ENCODE measurements at places on chromosomes 11 and 22.

GRCh38 chr11:107123022-107123421 is 104.7 kb upstream of the GUCY1A2 start:
- DNase-seq, result no peak

- DNase-seq, result no peak
Observed at GRCh38 chr11:73139476-73140198, 2.5 kb downstream of the FCHSD2 start.

- DNase-seq, result no peak
Observed at GRCh38 chr11:9740202-9740883, 76.5 kb downstream of the SWAP70 start.

- DNase-seq, result no peak
Observed at GRCh38 chr22:45686004-45686403, 14.4 kb downstream of the ATXN10 start.

DNA sequence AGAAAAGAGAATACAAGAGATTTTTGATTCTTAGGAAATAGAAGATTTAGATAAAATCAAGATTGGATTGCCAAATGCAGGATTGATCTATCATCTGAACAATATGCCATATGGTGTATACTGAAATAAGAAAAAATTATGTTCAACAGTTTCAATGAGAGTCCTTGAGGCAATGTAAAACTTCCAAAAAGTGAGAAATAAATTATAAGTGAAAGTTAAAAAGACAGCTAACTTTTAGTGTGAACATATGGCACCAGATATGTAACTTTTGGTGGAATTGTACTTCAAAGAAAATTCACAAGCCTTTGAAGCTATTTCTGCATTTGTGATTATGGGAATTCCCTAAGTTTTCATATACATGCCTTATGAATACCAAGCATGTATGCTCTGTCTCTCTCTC is 200.5 kb upstream of the ANO3 start:
- DNase-seq, result no peak
